IMR-90 (cell line): ENCODE measurements at places on chromosomes 3 and 15. TPM values are rescaled to one million over a fixed set of nuclear protein-coding genes. Genes with fewer than 3 reads are reported as not detected.

DNA sequence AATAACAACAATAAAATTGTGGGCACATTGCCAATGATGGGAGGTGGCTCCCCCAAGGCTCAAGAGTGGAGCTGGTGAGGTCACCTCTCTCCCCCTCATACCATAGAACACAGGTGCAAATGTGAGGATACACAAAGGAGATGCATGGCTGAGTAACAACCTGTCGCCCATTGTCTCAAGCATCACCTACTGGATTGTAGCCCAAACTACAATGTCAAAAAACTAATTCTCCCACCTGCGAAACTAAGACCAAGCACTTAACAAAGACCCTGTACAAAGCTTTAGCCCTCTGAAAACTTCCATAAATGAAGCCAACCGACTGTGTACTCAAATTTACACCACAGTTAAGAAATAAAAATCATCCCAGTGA lies 50.4 kb upstream of the IGSF11 start:
- no peak for DNase-seq

DNA sequence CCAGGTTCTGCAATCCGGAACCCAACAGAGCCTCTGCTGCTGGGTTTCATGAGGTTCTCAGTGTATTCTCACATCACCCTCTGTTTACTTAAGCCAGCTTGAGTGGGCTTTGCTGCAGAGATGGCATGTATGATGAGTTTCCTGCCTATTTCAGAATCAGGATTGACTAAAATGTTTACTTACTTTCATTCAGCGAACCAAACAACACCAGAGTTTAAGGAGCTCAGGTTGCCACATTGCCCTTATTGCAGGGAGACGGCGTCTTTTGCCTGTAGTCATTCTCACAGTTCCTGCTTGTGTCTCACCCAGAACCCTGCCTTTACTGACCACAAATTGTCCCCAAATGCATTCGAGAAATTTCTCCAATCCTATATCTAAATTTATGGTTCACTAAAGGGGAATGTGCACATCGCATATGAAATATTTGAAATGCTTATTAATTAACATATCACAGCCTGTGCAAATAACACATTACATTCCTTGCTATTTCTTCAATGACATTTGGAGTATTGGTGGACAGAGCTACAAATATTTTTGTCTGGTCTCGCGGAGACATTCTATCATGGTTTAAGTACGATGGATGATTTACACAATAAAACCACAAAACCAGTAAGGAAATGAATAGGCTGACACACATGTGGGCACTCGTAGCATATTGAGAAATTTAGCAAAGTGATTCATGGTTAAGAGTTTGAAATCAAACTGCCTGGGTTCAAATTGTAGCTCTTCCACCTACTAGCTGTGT lies 377.2 kb upstream of the CFAP20DC start:
- DNase-seq: peak; percentile 86

DNA sequence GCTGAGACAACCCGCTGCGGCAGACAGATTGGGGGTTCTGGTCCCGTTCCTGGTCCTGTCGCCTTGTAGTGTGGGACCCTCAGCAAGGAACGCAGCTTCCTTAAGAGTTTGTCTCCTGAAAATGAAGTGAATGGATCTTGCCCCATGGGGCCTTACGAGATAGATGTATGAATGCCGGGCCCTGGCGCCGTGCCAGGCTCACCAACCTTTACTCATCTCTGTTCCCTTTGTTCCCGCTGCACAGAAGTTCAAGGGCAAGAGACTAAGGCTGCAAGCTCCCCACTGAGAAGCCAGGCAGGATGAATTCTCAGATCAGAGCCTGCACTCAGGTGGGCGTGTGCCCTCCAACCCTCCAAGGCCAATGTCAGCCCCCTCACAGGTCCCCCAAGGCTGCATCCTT lies 162.7 kb upstream of the IQSEC1 start:
- DNase-seq: no peak

DNA sequence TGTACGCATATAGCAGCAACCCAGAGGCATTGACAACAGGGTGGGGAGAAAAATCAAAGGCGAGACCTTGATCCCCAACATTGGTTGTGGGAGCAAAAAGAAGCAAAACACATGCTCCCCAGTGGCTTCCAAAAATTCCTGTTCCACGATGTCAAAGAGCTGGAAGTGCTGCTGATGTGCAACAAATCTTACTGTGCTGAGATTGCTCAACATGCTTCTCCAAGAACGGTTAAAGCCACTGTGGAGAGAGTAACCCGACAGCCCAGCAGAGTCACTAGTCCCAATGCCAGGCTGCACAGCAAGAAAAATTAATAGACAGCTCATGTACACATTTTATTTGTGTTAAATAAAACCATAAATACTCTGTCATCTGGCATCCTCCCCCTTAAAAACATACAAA lies 179.9 kb upstream of the PFN2 start:
- peak; percentile 47 for DNase-seq

- peak; percentile 60 for DNase-seq
Observed at GRCh38 chr3:115071601-115072000, 75.5 kb downstream of the ZBTB20 start.

GNB5 gene
- 33.2 and 33.9 TPM in 2 replicates for total RNA-seq

DNA sequence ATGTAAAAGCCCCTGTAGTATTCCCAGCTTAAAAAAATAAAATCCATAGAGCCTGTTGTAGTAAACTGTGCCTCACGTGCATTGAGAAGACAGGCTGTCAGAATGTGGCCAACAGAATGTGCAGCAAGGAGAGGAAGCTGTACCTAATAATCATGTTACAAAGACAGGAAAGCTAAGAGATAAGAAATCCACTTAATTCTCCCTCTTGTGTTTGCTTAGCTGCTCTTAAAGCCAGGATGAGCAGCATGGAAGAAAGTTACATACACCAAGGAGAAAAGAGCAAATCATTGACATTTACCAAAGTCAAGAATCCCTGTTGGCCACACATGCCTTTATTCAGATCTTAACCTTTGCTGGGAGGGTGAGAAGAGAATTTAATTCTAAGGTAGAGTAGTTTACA lies 85.9 kb downstream of the TNIK start:
- peak; percentile 46 for DNase-seq

GOLGA8M gene
- total RNA-seq: under 0.01 TPM in 1 of 2 replicates, not detected in the other

MESP2 gene
- total RNA-seq: 0.18 and 0.28 TPM in 2 replicates

DNA sequence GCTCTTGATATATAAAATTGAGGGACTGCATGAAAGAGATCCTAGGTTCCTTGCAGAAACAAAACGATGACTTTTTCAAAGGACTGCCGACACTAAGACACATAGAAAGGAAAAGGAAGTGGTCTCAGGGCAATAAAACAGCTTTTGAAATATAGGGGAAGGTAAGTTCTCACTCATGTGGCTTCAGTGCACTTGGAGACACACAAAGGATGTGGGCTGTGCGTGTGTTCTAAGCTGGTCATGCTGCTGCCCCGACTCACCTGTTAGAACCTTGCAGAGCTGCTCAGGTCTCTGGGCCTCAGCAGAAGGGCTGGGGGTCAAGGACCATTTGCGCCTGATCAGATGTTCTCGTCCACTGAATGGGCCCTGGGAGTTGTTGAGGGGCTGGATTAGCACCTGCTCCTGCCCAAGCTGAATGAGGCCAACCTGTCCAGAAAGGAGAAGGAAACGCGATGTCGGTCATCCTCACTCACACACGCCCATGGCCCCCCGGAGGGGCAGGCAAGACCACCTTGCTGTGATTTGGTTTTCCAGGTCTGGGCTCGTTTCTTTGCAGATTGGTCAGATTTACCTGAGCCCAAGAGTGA lies 11.1 kb downstream of the ADAMTS17 start:
- DNase-seq: no peak

- DNase-seq: no peak
Observed at GRCh38 chr3:177035676-177036075, 161.6 kb downstream of the TBL1XR1 start.

DNA sequence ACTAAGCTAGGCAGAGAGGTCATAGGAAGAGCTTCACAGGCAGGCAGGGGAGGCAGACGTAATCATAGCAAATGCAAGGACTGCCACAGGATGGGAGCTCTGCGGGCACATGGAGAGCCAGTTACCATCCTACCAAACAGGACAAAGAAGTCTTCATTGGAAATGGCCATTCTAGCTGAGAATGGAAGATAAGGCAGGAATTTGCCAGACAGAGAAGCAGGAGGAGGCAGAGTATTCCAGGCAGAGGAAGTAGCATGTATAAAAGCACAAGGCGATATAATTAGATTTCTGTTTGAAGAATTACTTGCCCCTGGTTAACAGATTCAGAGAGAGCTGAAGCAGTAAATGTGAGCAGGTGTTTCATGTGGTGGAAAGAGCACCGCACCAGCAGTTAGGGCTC lies 3.5 kb upstream of the SEMA5B start:
- no peak for DNase-seq

DNA sequence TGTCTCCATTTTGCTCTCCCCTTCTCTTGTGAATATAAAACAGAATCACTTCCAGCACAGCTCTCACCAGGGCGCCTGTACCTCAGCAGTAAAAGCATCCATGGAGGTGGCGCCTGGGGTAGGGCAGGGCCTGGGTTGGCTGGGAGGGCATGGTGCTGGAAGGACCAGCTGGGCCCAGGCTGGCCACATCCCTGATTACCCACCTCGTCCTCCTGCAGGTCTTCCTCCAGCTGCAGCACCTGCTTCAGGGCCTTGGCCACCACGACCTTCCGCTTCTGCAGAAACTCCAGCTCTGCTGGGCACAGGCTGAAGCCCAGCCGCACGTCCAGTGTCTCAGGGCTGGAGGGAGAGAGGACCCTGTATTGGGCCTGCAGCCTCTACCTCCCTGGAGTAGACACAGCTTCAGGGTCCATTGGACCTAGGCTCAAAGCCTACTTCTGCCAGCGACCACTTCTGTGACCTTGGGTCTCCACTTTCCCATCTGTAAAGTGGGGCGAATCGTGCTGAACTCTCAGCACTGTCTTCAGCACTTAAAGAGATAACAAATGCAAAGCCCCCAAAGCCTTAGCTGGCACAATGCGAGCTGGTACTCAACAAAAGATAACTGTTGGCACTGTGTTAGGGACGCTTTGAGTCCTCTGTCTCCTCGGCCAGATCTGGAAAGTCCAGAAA lies 23.8 kb downstream of the PLA2G4E start:
- no peak for DNase-seq

PLEKHO2 gene
- total RNA-seq: 18.6 and 19.0 TPM in 2 replicates

DNA sequence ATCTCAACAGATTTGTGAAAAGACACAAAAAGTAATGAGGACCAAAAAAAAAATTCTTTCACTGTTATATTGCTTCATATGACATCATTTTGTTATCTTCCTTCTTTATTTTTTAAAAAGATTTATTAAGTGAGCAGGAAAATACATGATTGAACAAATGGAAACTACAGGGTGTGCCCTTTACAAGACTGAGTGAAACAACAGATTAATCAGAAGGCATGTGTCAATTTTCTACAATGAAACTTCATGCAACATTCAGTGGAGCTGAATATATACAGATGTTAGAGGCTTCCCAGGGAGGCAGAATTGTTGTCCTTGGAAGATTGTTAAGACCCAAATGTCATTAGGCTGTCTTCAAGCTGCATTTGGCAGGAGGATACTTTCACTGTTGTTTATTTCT lies 28.4 kb upstream of the SLC2A2 start:
- no peak for DNase-seq

VILL gene
- 2.3 and 2.5 TPM in 2 replicates for total RNA-seq

- DNase-seq: no peak
Observed at GRCh38 chr3:13112521-13113345, 39.5 kb upstream of the IQSEC1 start.

SLC24A5 gene
- not detected in 2 replicates for total RNA-seq

GRCh38 chr3:197835509-197835908 lies 44.5 kb downstream of the LRCH3 start:
- DNase-seq: no peak

GOLGA8F gene
- not detected in 2 replicates for total RNA-seq

DNA sequence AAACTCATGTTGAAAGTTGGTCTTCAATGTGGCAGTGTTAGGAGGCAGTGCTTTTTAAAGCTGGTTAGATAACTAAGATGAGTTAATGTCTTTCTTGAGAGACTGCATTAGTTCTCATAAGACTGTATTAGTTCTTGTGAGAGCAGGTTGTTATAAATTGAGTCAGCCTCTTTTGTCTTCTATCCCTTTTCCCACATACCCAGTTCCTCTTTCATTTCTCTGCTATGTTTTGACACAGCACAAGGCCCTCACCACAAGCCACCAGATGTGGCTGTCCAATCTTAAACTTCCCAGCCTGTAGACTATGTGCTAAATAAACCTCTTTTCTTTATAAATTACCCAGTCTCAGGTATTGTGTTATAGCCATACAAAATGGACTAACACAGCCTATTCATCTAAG lies 94.6 kb upstream of the SNTN start:
- DNase-seq: no peak

DNA sequence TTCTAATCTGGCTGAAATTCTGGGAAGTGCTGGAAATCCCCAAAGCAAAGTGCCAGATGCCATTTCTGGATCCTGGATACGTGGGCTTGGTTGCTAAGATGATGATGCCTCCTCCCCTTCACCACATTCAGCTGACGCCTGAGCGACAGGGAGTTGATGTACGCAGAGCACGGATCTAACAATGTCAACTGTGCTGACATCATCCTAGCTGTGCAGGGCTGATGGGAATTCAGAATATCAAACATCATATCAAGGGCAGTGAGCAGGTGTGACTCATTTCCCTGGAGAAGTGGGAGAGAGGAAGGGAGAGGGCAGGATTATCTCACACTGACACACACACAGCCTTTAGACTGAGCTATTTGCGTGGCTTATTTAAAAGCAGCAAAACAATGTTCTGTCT lies 92.6 kb upstream of the ZBTB20 start:
- peak; percentile 100 for DNase-seq

- DNase-seq: no peak
Observed at GRCh38 chr3:81048058-81048665, 713.3 kb downstream of the GBE1 start.

DNA sequence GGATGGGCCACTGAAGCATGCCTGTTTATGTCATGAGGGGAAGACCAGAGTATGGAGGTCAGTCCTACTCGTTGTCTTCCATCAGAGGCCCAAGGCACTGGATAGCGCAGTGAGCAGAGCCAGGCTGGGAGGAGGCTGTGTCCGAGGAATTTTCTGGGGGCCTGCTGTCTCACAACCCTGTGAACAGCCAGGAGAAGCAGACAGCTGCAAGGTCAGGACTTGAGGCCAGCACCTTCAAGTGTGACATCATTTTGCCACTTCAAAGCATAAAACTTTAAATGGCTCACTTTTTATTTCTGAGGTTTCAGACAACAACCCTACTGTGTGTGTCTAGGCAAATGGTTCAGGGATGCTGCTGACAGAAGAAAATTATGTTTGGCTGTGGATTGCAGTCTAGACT lies 47.2 kb downstream of the TMED3 start:
- no peak for DNase-seq

SEC22A gene
- total RNA-seq: 36.0 and 38.6 TPM in 2 replicates

GRCh38 chr3:127452321-127452821 lies 138.2 kb downstream of the TPRA1 start:
- DNase-seq: no peak

- DNase-seq: peak; percentile 60
Observed at GRCh38 chr3:43794776-43795175, 104.0 kb downstream of the ABHD5 start.

DNA sequence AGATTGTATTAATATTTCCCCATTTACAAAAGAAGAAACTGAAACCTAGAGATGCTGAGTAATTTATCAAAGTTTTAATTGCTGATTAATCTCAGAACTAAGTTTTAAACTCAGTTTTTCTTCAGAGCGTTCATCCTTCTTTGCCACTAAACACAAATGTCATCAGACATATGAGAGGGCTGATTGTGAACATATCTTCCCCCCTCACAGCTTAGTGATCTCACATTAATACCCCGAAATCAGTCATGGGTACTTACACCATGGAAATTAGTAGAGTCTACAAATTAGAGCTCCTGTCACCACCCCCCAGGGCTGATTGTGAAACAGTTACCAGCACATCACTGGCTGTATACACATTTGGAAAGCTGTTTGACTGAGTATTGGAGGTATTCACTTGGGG lies 189.3 kb upstream of the SGO1 start:
- no peak for DNase-seq

GRCh38 chr3:187264911-187265310 lies 26.6 kb downstream of the MASP1 start:
- DNase-seq: peak; percentile 68
